Motor neuron (in vitro differentiated cells): ENCODE measurements at places on chromosomes 12 and 14.

DNA sequence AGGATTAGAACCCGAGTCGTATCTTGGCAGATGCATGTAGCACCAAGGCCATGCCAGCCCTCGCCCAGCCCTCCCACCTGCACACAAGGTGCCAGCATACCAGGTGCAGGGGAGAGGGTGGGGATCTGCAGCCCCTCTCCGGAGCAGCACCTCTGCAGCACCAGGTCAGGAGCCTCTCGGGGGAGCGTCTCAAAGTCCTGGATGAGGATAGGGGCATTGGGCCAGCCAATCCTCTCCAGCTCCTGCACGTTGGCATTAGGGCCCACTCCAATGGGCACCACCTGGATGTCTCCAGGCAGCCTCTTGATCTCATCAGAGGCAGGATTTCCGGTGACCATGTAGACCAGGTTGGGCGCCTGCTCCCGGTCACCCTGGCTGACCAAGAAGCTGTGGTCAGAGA, 73.2 kb upstream of the ANO2 start:
- no peak for ATAC-seq

GRCh38 chr12:62966990-62967506, 32.1 kb upstream of the PPM1H start:
- no peak for ATAC-seq

- no peak for ATAC-seq
Observed at GRCh38 chr12:105331805-105332251, 1.3 kb downstream of the C12orf75 start.

- ATAC-seq, result no peak
Observed at GRCh38 chr12:83378186-83378727, 691.6 kb downstream of the TMTC2 start.

DNA sequence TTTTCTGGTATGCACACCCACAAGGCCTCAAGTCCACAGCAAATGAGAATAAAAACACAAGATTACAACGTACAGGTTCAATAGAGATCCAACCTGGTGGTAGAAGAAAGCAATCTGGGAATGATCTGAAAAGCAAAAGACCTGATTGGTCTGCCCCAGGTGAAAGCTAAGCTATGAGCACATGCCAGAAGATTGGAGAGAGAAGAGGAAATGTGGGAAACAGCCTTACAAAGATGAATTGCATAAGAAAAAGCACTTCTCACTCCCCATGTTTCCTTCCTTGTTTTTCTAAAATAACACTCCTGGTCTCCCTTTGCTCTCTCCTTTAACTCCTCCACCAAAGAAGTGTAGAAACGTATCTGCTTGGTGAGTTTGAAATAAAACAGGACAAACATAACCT, 77.3 kb upstream of the ANO6 start:
- no peak for ATAC-seq

- no peak for ATAC-seq
Observed at GRCh38 chr14:68733086-68733914, 59.6 kb downstream of the ZFP36L1 start.

- ATAC-seq, result no peak
Observed at GRCh38 chr14:75258079-75258802, 20.4 kb upstream of the FOS start.

DNA sequence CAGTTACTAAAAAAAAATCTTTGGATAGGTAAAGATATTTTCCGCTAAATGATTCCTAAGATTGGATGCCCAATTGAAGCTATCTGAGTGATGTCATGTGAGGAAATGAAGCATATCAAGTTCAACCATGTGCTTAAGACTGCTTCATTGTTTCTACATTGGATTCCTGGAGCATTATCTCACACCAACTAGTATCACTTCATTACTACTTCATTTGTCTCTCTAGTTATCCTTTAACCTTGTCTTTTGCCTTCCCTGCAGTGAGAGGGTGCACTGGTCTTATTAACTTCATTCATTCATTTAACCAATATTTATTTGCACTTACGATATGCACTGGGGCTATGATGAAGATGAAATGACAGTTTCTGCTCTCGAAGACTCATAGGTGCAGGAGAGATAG, 198.1 kb downstream of the SLC38A4 start:
- ATAC-seq, result no peak

DNA sequence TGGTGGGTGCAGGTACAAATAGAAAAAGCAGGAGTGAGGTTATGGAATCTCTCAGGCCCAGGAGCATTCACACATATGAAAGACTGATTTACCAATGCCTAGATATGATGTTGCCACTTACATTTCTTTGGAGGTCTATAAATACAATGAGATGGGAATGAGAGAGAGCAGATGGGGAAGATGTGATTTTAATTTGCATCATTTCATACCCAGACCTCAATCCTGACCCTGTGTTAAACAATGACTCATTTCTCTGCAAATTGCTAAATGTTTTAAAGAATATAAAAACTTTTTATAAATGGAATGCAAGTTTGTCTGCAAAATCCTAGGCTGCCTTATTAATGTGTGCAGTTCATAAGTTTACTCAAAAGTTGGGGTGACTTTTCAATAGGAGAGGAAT, 38.6 kb upstream of the GNG2 start:
- no peak for ATAC-seq

DNA sequence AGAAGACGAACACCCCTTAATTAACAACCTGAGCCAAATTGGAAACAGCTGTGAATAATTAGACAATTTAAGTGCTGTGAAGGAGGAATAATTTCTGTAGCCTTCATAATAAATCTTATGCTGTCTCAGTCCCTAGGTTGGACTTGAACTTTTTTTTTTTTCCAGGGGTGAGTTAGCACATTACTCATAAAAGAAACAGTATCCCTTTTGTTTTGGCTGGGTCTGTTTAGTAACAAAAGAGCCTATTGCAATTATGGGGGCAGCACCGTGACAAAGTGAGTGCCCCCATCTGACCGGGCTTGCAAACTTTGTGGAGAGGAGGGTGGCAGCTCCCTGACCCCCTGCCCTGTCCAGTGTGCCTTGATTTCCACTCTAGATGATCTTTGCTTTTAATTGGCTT, 167.4 kb downstream of the DICER1 start:
- ATAC-seq, result no peak

- no peak for ATAC-seq
Observed at GRCh38 chr12:131903270-131904255, 9.1 kb downstream of the ULK1 start.

GRCh38 chr14:74568911-74569310, 43.1 kb downstream of the LTBP2 start:
- no peak for ATAC-seq

DNA sequence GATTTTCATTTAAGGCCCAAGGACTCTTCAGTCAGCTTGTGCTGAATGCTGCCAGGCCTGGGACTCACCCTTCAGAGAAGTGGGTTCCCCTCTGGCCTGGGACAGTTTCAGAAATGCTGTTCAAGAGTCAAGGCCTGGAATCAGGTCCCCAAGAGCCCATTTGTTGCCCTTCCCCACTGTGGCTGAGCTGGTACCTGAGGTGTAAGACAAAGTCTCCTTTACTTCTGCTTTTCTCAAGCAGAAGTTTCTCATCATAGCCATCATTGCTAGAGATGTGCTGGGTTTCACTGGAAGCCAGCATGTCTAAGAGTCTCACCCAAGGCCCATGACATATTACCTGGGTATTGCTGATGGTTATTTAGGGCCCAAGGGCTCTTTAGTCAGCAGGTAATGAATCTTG, 8.9 kb downstream of the FANCM start:
- ATAC-seq, result no peak

DNA sequence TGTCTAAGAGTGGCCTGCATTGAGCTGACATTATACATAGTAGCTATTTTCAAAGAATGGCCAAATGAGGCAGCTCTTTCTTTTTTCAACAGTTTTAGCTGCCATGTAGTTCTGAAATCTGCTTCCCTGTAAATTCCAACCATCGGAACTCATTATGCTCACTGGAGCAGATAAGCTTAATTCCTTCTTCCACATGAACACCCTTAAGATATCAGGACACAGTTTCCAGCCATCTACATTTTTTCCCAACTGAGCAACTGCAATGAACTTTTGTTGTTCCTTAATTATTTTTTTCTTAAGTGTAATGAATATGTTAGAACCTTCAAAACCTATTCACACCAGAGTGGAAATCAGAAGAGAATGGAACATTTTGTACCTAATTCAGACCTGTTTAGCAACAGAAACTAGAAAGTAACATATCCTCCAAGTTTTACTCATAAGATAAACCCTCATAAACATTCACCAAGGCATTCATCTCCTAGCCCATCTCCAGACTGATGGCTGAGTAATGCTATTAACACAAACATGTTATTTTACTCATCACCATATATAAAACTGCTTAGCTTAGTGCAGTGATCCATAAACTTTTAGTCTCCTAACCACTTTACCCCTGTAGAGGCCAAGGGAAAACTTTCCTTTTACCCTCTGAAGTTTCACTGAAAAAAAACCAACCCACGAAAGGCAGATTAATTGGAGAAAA, 296.1 kb upstream of the SYT1 start:
- no peak for ATAC-seq

DNA sequence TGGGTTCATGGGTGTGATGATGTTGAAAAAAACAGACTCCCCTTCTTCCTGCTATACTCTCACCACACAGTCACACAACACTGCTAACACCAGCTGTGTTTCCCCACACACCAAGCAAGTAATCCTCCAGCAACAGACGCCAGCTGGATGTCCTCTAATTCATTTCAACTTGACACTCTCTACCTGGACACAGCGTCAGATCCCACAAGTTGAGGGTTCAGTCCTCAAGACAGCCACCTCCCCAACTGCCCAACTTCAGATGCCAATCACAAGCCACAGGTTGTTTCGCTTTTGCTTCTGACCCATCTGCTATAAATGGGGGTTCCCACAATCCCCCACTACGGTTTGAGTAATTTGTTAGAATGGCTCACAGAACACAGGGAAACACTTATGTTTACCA, 49.3 kb downstream of the TMEM30B start:
- ATAC-seq, result no peak

- no peak for ATAC-seq
Observed at GRCh38 chr12:68587448-68587873, 23.2 kb upstream of the RAP1B start.

GRCh38 chr14:71358209-71358931, 451.1 kb downstream of the PCNX1 start:
- no peak for ATAC-seq

DNA sequence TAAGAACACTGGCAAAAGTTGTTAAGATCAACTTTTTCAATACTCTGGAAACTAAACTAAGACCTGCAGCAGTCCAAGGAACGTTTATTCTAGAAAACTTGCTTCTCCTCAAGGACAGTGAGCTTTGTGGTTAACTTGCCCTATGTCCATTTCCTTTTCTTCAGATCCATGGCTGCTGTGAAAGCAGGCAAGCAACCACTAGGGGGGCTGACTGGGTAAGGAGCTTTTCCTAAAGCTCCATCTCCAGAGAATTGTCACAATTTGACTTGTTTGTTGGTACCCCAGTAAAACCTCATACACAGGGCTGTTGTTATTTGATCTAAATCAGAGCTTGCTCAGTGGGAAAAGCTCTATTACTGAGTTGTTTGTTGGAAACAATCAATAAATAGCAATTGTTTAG, 10.1 kb upstream of the RPL10L start:
- no peak for ATAC-seq

GRCh38 chr14:88198446-88198845, 124.6 kb downstream of the KCNK10 start:
- no peak for ATAC-seq

- peak; percentile 86 for ATAC-seq
Observed at GRCh38 chr14:92959189-92959531, 36.2 kb downstream of the CHGA start.

GRCh38 chr12:54201001-54201794, 12.4 kb upstream of the SMUG1 start:
- peak; percentile 73 for ATAC-seq

DNA sequence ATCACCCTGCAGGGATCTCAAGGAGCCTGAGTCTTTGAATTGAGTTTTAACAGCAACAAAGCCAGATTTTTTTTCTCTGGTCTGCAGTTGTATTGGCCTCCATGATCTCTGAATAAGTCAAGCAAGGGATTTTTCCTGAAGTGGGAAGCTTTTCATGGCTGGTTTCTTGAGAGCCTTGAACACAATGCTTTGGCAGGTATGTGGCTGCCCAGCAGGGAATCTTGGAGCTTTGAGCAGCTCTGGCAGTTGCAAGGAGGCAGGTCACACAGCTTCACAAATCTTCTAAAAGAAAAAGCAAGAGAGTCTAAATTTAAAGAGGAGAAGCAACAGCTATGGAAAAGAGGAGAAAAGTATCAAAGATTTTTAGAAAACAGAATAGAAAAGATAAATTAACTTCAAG, 60.1 kb downstream of the RPS29 start:
- no peak for ATAC-seq

DNA sequence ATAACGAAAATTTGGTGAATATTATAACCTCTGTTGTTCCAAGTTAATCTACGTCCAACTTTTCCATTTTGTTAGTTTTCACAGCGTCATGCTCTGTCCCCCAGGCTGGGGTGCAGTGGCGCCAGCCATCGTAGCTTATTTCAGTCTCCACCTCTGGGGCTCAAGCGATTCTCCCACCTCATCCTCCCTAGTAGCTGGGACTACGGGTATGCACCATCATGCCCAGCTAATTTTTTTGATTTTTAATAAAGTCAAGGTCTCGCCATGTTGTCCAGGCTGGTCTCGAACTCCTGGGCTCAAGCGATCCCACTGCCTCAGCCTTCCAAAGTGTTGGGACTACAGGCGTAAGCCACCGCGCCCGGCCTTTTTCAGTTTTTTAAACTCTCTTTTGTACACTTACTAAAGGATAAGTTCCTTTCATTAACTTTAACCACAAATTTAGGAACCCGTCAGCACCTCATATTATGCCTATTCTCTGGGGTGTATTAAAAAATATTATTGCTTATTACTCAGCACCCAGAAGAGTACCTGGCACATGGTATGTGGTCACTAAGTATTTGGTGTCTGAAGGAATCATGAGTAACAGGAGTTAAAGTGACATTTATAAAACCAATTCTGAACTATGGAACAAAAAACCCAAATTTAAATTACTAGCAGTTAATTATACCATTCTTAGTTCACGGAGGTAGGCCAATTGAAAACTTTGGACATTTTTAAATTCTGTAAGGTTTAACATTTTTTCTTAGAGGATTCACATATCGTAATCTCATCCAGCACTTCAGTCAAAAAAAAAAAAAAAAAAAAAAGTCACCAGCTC, 925 bp upstream of the MIPOL1 start:
- no peak for ATAC-seq

GRCh38 chr14:79745046-79745445, 466.3 kb downstream of the DIO2 start:
- no peak for ATAC-seq

GRCh38 chr12:76037130-76038103, 5.8 kb upstream of the PHLDA1 start:
- peak; percentile 46 for ATAC-seq

GRCh38 chr14:100841066-100841760, 15.3 kb downstream of the MEG3 start:
- no peak for ATAC-seq

- no peak for ATAC-seq
Observed at GRCh38 chr12:111037047-111037446, 116.7 kb upstream of the MYL2 start.

GRCh38 chr14:62604524-62604923, 440.7 kb downstream of the KCNH5 start:
- no peak for ATAC-seq

GRCh38 chr12:101221301-101221700, 11.3 kb upstream of the SLC5A8 start:
- ATAC-seq, result no peak

- peak; percentile 75 for ATAC-seq
Observed at GRCh38 chr12:79522257-79522988, 168.3 kb downstream of the PAWR start.
